ENCODE measurements at places on chromosomes 7 and 10. TPM values are rescaled to one million over a fixed set of nuclear protein-coding genes. Genes with fewer than 3 reads are reported as not detected.

Gene ANKRD61
- 0.53 TPM for total RNA-seq

Gene CDNF
- total RNA-seq = 1.3 TPM

Gene GPR26
- not detected for total RNA-seq

Gene RNF133
- total RNA-seq = not detected

Gene SUGCT
- total RNA-seq = 0.77 TPM

Gene RSPH10B
- total RNA-seq = not detected

Gene R3HCC1L
- total RNA-seq = 13.9 TPM
